ENCODE measurements at places on chromosomes 4 and X. TPM values are rescaled to one million over a fixed set of nuclear protein-coding genes. Genes with fewer than 3 reads are reported as not detected.

The LINC00632 gene
- not detected for total RNA-seq

The CT83 gene
- total RNA-seq = not detected

The SMAD1 gene
- total RNA-seq = 57.4 TPM

The EPGN gene
- not detected for total RNA-seq

The SMC1A gene
- total RNA-seq = 134 TPM

The MYOZ2 gene
- total RNA-seq = not detected

The DDX53 gene
- not detected for total RNA-seq

The GPC3 gene
- total RNA-seq = not detected

The PTTG2 gene
- total RNA-seq = 1.7 TPM

The IL3RA gene
- total RNA-seq = not detected

The HMGB2 gene
- 934 TPM for total RNA-seq

The ANKRD50 gene
- total RNA-seq = 0.08 TPM

The SYP gene
- total RNA-seq = 2.9 TPM

DNA sequence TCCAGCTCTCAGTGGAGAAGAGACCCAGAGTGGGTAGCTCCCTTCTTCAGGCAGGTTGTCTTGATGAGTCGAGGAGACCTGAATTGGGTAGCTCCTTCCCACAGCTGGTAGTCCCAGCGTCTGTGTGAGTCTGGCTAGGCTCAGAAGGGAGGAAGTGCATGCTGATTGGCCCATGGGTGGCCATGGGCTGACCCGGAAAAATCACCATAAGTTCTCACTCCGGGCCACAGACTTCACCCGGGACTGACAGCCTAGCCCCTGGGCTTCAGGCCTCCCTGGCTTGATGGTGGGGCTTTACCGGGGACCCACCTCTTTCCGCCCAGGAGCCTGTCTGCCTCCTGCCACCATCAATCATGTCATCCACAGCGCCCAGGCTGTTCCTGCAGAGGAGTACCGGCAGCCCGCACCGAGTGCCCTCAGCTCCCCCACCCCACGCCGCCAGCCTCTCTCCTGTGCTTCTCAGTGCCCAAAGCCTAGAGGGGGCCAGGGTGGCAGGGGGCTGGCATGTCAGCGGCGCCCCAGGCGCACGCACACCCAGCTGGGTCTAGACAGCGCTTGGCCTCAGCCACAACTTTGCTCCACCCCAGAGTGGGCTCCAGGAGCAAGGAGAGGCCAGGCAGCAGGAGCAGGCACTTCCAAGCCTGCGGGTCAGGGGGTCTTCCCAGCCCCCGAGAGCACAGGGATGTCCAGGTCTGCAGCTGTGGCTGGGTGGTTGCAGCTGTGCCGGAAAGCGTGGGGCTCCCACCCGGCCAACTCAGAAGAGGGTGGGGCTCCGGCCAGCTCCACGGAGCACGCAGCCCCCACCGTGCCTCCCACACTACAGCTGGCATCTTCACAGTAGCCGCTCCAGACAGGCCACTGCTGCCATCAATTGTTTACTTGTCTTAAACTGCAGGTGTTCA is 16.1 kb upstream of the SAT1 start:
- no peak for DNase-seq

GRCh38 chrX:56563231-56564161 is at the start of gene UBQLN2:
UBQLN2 (plus strand) TSS chrX:56563627; CDS start chrX:56563874, 247 bp downstream.
- peak; percentile 79 for DNase-seq

- DNase-seq = no peak
Observed at GRCh38 chr4:86608757-86609375, 14.8 kb downstream of the PTPN13 start.

DNA sequence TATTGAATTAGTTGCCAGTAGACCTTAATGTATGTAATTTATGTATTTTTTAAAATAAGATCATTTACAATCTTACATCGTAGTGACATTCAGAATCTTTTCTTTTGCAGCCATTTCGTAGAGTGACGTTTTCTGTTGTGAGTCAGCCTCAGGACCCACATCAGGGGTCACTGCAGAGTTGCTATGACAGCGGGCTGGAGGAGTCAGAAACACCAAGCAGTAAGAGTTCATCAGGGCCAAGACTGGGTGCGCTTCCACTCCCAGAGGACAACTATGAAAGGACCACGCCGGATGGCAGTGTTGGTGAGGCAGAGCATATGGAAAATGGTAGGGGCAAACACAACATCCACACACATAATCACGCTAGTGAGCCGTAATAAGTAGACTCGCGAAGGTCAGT is 199.9 kb downstream of the PCDH7 start:
- DNase-seq = no peak

DNA sequence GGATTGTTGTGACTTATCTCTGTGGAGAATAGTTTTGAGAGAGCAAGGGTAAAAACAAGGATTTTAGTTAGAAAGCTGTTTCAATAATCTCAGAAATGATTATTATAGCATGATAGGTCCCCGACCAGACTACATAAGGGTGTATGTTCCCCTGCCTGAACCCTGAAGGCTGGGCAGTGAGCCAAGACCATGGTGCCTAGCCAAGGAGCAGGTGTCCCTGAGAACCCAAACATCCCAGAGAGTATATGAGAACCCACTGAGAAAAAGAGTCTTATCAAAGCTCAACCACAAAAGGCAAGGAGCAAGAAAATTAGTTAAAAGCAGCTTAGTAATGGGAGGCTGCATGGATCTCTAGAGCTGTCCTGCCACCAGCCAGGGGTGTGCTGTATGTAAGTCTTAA is 94.9 kb upstream of the UNC5C start:
- no peak for DNase-seq

DNA sequence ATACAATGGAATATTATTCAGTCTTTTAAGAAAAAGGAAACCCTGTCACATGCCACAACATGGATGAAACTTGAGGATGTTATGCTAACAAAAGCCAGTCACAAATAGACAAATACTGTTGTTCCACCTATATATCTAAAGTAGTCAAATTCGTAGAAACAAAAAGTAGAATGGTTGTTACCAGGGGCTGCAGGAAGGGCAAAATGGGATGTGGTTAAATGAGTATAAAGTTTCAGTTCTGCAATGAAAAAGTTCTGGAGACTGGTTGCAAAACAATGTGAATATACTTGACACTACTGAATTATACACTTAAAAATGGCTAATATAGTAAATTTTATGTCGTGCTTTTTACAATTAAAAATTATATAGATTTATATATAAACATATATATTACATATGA is 12.2 kb downstream of the SPOCK3 start:
- peak; percentile 11 for DNase-seq

DNA sequence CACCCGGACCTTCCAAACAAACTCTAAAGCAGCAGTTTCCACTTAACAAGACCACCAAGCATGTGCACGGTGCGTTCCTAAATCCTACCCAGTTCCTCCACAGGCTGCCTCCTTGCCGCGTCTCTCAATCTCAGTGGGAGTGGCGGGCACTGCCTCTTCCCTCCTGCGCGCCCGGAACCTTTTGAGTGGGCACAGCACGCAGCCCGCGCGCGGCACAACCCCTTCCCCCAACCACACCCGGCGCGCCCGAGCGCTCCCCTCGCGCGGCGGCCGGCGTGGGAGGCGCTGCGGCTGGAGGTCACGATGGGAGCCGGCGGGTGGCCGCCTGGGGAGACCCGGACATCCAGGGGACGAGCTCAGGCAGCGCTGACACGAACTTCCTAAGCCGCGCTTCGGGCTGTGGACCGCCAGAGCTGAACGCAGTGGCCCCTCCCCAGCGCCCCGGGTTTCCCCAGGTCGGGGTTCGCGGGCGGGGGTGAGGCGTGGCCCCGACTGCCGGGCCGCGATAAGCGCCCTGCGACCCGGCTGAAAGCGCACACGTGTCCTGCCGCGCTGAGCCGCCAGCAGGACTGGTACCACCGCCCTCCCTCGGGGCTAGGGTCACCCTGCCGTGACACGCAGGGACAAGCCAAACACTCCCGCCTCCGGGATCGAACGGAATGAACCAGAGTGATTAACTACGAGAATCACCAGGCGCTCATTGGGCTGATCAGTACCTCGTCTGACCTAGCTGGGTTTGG is at the start of gene ABCG2:
Gene ABCG2 (minus strand): TSS at position 151 of the 740 bp plus-strand sequence. CDS start 18,644 bp downstream, outside the sequence.
- no peak for DNase-seq

DNA sequence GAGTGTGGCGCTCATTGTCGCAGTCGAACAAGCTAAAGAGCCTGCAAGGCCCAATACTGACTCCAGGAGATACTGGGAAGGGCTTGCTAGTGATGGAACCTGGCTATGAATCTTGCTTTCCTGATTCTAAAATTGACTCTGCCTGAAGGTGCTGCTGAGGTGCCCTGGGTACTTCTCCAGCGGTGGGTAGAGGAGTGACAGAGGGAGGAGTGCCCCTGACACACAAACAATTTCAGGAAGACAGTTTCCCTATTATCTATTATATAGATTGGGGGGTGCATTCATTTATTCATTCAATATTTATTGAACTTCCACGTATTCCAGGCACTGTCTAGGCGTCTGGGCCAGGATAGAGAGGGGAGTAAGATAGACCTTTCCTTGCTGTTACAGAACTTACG is 339.2 kb upstream of the GATB start:
- DNase-seq = no peak

- no peak for DNase-seq
Observed at GRCh38 chrX:120739300-120739699, 109.4 kb upstream of the C1GALT1C1 start.

- DNase-seq = no peak
Observed at GRCh38 chr4:64272432-64272831, 136.8 kb downstream of the TECRL start.

DNA sequence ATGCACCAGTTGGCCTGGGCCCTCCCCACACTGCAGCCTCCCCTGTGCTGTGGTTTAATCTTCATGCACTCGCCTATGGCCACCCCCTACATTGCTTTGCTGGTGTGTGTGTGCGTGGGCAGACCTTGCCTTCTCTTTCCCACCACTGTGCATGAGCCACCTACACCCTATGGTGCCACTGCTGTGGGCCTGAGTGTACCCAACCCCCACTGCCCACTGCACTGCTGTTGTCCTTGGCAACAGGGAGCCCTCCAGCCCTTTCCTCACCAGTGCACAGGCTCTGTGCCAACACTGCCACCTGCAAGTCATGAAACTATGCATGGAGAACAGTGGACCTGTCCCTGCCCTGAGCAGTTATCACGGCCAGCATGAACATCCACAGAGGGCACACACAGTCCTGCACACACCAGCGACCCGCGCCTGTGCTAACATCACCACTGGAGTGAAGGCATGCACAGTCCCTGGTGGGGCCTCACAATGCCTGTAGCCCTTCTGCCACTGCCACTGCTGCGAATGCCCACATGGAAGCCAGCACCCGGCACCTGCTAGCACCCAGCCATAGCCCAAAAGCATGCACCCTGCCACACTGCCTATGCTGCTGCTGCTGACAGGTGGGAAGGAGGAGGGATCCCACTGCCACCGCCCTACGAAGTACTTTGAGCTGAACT is 237.8 kb upstream of the ARSJ start:
- DNase-seq = no peak

All from OCI-LY7 (cell line).